Stimulated activated CD8-positive, alpha-beta memory T cell treated with anti-CD3 and anti-CD28 coated beads, Interleukin-4, amount 100 ng/mL, for 1 hour (primary cell): ENCODE measurements at places on chromosomes 1 and 21.

GRCh38 chr1:12621346-12622335 lies 3.6 kb upstream of the DHRS3 start:
- no peak for DNase-seq

DNA sequence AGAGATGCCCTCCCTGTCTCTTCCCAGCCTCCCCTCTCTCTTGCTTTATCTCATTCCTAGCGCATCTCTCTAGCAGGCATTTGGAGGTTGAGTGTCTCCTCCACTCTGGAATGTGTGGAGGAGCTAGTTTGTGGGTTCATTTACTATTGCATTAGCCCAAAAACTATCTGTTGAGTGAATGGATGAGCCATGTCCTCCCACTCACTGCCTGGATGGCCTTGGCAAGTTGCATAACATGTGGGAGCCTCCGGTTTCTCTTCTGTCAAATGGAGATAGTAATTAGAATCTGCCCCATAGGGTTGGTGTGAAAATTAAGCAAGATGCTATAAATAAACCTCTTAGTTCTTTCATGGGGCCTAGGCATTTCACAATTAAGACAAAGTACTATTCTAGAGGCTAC lies 181.8 kb downstream of the KAZN start:
- no peak for DNase-seq

GRCh38 chr1:152162792-152163463 lies 3.9 kb upstream of the RPTN start:
- DNase-seq, result no peak

DNA sequence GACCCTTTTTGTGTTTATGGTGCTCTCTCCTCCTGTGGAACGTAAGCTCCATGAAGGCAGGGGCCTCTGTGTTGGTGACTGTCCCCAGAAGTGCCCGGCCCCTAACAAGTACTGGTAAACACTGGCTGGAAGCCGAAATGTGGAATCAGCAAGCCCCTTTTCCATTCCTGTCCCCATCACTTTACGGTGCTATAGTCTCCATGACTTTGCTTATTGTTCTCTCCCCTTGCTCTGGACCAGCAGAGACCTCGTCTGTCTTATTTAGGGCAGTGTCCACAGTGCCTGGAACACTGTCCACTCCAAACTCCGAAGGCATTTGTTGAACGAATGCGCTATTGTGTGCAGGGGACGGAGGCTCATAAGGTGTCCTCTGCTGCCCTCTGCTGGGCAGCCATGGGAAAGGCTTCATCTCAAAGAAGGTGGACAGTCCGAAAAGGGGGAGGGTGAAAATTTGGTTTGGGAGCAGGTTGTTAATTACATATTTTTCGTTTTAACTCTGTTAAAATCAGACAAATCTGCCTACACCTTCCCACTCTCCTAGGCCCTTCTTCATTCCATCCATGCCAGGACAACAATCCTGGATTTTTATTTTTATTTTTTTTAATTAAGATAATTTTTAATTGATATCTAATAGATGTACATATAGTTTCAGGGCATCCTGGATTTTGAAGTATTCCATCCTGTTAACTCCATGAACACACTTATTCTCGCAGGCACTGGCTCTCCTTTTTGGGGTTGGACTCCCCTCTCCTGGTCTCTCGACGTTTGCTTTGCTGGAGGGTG lies 115.6 kb downstream of the PGBD5 start:
- peak; percentile 32 for DNase-seq

DNA sequence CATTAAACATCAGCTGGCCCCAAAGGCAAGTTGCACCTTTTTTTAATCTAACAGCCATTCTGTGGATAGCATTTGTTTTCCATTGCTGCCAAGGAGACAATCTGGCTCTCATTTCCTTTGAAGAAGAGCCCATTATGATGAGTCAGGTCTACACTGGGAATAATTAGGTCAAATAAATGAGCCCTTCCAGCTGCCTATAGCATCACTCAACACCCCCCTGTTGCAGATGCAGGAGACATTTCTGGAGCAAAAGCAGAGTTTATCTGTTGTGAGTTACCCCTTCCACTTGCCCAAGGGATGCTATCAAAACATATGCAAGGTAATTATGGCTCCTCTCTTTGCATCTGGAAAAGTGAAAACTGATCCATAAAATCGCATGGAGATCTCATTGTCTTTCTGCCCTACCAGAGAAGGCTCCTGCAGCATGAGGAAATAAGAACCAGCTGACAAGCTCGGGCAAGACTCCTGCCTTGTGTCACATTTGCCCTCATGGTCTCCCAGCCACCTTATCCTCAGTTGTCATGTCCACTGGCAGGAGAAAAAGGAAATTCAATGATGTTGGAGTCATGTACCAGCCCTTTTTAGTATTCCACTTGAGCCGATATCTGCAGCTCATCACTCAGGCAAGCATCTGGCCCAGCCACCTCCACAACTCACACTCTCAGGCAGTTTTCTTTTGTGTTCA lies 135.9 kb downstream of the SLC30A10 start:
- no peak for DNase-seq

- DNase-seq, result no peak
Observed at GRCh38 chr1:208117409-208117808, 126.8 kb downstream of the PLXNA2 start.

DNA sequence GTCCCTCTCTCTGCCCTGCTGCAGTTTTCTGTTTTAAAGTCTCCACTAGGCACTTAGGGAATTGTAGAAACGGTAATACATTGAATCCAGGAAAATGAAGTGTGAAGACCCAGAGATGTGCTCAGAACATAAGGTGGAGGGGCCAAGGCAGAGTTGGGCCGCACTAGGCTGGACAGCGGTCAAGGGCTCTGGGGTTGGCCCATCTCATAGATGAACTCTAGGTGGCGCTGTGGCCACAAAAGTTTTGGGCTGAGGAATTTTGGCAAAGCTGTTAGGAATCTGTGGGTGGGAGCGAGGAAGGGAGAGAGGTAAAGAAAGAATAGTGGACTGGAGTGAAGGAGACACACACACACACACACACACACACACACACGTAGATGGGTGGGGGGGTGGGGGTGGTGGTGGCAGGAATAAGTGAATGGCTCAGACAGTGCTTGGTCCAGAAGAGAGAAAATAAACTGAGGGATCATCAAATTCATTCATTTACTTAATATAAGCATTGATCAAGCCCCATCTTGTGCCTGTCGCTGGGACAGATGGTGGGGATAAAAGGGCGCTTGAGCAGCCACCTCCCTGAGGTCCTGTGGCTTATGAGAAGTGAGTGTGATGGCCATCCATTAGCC lies 258.5 kb downstream of the TRABD2B start:
- no peak for DNase-seq

GRCh38 chr1:29259802-29260441 lies 23.6 kb downstream of the PTPRU start:
- no peak for DNase-seq

DNA sequence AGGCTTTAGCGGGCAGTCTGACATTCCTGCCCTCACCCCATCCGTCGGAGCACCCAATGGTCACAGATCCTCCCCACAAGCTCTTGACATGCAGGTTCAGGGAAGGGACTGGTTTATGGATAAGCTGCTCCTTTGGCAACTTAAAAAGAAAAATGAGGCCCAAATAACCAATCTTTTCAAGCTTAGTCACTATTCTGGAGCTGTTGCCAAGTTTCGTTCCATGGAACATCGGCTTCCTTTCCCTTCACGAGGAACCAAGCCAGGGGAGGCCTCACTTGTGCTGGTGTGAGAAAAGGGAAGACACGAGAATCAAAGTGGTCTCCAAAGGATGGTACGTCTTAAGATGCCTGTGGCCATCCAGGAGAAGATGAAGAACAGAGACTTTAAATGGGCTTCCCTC lies 46.1 kb upstream of the LPAR3 start:
- DNase-seq, result no peak

- DNase-seq, result no peak
Observed at GRCh38 chr1:172125250-172125649, 284.0 kb downstream of the DNM3 start.

DNA sequence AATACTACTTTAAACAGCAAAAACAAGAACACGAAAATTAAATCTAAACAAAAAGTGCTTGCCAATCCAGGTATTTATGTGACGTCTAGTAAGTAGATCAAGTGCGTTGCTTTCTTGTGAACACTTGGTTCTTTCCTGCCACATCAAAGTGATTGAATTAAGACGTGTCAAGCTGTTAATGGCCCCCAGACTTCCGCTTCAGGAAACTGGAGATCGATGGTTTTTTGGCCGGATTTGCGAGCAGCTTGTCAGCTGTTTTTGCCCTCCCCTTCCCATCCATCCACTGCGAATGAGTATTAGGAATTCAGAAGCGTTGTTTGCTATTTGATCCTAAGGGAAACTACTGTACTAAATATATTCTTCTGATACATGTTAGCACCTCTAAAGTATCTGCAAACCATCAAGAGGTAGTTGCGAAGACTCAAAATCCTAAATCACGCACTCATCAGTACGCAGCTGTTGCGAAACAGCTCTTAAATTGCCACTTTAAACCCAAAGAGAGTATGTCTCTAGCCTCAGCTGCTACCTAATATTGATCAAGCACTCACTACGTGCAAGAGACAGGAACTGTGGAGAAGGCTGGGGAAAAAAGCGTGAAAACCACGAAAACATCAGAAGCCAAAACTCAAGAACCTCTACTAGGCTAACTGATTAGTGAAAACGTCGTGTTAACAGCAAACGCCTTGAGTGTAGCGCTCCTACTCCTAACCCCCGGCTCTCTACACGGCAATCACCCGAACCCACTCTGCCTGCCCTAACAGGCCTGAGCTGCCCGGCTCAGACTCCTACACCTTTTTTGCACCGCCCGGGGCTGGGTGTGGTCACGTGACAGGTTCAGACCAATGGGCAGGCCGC lies 473 bp upstream of the BRDT start:
- no peak for DNase-seq

- DNase-seq, result no peak
Observed at GRCh38 chr1:227726924-227727599, 8.0 kb downstream of the JMJD4 start.

GRCh38 chr1:113109908-113110554 lies 37.0 kb downstream of the LRIG2 start:
- DNase-seq, result no peak

GRCh38 chr1:52153898-52154297 lies 12.0 kb downstream of the ZFYVE9 start:
- no peak for DNase-seq

- no peak for DNase-seq
Observed at GRCh38 chr1:51790385-51790784, 88.1 kb downstream of the NRDC start.

GRCh38 chr21:44708866-44709425 lies 2.4 kb downstream of the TSPEAR start:
- no peak for DNase-seq

- DNase-seq, result no peak
Observed at GRCh38 chr1:153849487-153850185, 73.1 kb downstream of the GATAD2B start.

DNA sequence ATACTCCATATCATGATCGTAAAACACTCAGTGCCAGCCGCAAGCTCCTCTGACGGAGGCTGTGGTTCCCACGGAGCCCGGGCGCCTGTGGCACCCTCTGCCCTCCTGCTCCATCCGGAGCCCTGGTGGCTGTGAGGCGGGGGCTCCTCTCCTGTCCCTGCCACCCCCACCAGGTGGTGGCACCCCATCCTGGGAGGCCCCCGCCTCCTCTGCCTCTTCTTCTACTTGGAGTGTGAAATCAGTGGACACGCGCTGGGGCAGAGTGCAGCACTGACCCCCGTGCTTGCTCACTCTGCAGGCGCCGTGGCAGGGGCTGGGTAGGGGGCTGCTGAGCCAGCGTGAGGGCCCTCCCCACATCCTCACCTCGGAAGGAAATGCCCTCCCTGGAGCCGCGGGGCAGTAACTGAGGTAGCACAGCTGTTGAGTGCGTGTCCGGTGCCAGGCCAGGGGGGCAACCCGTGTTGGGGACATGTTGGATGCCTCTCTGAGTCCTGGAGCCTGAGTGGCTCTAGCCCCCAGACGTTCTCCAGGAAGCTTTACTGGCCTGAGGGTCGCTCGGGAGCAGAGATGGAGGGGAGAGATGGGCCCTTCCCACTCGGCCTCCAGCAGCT lies 58.7 kb upstream of the ABCG1 start:
- no peak for DNase-seq

- no peak for DNase-seq
Observed at GRCh38 chr1:219372916-219373615, 199.4 kb downstream of the LYPLAL1 start.
